Upper lobe of right lung (tissue), 1 donor: ENCODE measurements at places on chromosomes 13 and 19.

GRCh38 chr19:718251-718951 lies 9.7 kb downstream of the PALM start:
- DNase-seq: no peak

DNA sequence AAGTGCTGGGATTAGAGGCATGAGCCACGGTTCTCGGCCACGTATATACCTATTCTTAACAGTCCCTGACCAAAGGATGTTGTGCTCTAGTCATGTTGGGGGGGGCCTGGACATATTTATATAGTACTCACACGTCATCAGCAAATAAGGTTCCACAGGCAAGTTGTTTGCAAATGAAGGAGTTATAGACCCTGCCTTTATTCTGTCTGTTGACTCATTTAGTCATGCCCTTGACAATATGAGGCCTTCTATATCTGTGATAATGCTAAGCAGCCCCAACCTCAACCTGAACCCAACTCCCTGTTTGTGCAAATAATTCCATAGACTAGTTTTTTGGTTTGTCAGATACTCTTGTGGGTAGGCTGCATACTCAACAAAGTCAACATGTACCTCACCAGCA lies 8.9 kb downstream of the ZNF586 start:
- DNase-seq: no peak

- no peak for DNase-seq
Measured at GRCh38 chr19:14731200-14731599, 41.4 kb downstream of the ZNF333 start.

DNA sequence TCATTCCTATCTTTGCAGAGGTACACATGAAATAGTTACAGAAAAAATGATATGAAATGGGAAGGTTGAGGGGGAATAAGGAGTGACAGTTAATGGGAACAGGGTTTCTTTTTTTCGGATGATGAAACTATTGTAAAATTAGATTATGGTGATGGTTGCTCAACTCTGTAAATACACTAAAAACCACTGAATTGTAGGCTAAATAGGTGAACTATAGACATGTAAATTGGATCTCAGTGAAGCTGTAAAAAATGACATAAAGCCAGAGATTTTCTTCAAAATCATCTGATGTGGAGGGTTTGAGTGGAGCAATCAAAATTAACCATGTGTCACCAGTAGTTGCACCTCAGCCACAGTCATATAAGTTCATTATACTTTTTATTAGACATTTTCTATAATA lies 6.6 kb upstream of the FLT3 start:
- DNase-seq: no peak

DNA sequence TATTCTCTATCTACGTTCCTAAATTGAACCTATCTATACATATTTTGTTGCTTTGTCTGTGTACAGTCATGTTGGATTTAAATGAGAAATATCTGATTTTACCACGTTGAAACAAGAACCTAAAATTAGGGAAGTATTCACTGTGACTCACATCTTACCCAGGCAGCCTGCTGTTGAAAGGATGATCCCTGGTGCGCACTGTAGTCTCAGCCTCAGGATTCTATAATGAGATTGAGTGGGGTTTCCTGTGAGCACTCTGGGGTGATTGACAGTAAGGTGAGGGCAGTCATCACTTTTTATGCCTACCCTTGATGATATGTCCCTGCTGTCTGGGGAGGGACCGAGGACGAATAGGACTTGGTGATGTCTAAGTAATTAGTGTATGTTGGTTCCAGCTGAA lies 35.4 kb downstream of the PCCA start:
- no peak for DNase-seq

DNA sequence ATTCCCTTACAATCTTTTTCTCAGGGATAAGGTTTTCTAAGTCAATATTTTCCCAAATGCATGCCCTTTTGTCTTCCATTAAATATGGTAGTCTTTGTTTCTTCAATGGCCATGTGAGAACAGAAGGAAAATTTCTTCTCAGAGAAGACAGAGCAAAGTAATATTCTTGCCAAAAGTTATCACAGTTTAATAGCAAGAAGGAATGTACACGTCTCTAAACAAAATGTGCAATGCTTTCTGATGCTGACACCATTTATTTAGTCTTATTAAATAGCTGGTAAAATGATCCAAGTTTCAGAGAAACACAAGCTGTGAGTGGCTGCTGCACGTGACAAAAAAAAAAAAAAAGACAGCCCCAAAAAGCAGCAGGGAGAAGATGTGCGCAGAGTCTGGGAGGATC lies 542.5 kb downstream of the GPC6 start:
- no peak for DNase-seq

DNA sequence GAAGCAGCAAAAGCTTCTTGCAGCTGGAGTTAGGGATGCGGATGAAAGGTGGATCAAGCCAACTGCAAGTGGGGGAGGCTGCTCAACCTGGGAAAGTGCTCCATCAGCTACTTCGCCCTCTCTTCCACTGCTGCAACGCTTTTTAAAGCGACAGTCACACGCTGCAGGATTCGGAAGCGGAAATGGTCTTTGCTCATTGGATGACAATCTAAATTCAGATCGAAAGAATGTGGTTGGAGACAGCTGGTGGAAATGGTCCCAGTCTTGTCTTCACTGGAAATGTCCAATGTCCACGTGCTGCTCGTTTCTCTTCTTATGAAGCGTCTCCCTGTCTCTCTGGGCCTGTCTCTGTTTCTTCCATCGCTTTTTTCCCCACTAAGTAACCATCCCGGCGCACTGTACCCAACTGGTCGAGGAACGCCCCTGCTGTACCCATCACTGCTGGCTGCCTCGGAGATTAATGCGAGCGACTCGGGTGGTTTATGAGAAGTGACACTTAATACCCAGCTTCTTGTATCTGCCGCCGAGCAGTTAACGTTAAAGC lies 2.1 kb upstream of the FGF9 start:
- DNase-seq: peak; percentile 63

GRCh38 chr13:100314132-100314910 lies 225.4 kb downstream of the PCCA start:
- no peak for DNase-seq

DNA sequence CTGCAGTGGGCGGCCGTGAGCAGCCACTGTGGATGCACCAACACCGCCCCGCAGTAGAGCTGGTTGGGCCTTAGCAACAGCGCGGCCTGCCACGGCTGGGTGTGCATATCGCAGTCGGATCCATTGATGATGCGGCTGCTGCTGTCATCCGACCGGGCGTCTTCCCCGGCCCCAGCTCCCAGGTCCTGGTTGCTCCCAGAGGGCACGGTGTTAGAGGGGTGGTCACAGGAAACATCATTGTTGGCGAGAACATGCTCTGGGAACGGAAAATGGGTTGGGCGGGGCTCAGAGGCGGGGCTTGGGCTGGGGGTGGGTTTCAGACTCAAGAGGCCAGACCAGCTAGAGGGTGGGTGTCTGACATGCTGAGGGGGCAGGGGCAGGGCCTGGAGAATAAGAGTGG lies 3.0 kb downstream of the KLK5 start:
- DNase-seq: no peak

DNA sequence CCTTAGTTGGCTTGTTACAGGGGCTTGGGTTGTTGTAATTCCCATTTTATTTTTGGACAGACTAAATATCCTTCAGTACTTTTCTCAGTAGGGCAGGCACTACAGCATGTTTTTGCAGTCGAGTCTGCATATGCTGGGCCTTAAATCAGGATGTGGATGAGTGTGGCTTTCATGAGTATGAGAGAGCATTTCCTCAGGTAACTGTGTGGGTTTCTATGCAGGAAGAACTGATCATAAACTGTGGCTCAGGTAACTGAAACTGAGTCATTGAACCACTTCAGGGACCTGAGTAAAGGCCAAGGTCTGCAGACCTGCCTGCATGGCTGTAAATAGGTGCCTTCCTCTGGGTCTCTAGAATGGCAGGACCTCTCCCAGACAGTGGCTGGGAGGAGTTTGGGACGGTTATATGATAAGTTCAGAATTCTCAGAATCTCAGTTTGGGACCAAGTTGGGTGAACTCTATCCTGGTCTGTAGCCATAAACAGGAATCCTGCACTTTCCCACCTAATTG lies 112.1 kb downstream of the ZNF737 start:
- DNase-seq: no peak

DNA sequence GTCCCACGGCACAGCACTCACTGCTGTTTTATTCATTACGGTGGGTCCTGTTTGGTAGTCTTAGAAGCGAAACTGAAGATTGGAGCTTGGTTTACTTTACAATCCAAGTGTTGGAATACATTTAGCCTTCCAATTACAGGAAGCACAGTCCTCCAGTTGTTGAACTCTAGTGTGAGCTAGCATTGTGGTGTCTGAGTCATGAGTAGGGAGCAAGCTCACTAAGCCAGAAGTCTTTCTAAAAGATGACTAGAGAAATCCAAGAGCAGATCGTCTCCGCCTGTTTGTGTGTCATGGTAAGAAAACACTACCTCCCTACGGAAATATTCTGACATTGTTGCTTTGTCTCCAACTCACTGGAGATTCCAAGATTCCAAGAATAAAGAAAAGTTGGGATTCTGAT lies 10.1 kb upstream of the SHISA2 start:
- no peak for DNase-seq
